ENCODE measurements at places on chromosomes 1 and 21. TPM values are rescaled to one million over a fixed set of nuclear protein-coding genes. Genes with fewer than 3 reads are reported as not detected.

IL24 gene
- 21.5 TPM for polyA plus RNA-seq

- no peak overlapping the region for H3K27ac ChIP-seq
- no peak overlapping the region for H3K4me3 ChIP-seq
- no peaks in the 10 kb centered on the region for H3K36me3 ChIP-seq
- DNase-seq, result no peak
- H3K27me3 ChIP-seq, result peaks cover 30% of the 10 kb centered on the region
These were observed 65.2 kb upstream of the GOLT1A start for GRCh38 chr1:204278958-204279357.

DNA sequence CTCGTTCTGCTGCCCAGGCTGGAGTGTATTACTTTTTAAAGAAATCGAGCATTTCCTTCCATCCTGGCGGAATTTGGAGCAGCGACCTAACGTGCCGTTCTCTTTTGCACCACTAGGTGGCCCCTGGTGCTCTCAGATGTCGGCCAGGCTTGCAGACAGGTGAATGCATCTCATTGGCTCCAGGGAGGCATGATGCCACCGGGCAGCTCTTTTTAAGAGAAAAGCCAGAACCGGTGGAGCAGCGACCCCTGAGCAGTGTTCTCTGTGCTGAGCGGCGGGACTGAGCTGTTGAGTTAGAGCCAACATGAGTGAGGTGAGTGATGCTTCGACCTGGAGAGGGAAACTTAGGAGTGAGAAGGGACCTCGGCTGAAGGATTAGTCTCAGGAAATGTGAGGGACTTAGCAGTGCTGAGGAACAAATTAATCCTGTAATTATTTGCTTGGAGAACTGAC, at the start of gene PCP4:
PCP4 (plus strand) TSS at position 241 of the 453 bp plus-strand sequence; CDS start at position 305, 64 bp downstream.
- peaks cover 2% of the 10 kb centered on the region for H3K27me3 ChIP-seq
- no peak within 1 kb of the TSS for H3K4me3 ChIP-seq

GRCh38 chr1:153370146-153370545, 5.3 kb downstream of the S100A12 start:
- H3K36me3 ChIP-seq, result no peaks in the 10 kb centered on the region
- H3K27me3 ChIP-seq, result peaks cover 8% of the 10 kb centered on the region
- no peak overlapping the region for H3K27ac ChIP-seq
- no peaks in the 10 kb centered on the region for H3K4me1 ChIP-seq

GRCh38 chr1:162928141-162928540, 67.2 kb upstream of the CCDC190 start:
- H3K27me3 ChIP-seq, result no peaks in the 10 kb centered on the region
- DNase-seq, result no peak
- H3K4me1 ChIP-seq, result no peaks in the 10 kb centered on the region

Measured in immature natural killer cell (primary cell).